ENCODE measurements at places on chromosomes 4 and X.

- DNase-seq, result no peak
These were observed 21.2 kb upstream of the IRAK1 start for GRCh38 chrX:154040863-154041262.

DNA sequence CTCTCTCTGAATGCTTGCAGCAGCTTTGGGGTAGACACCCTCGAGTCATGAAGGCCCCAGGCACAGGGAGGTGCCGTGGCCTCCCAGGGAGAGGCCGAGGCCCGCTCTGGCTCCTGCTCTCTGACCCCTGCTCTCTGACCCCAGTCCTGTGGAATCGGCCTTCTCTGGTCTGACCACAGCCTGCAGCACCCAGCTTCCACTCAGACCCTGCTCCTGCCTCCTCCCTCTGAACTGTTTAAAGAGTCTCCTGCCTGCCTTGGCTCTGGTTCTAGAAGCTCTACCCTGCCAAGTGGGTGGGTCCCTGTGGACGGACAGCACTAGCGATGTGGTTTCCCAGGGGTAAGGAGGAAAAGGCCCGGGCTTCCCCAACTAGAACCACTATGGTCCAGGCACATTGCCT lies 78.2 kb upstream of the TMEM150C start:
- no peak for DNase-seq

DNA sequence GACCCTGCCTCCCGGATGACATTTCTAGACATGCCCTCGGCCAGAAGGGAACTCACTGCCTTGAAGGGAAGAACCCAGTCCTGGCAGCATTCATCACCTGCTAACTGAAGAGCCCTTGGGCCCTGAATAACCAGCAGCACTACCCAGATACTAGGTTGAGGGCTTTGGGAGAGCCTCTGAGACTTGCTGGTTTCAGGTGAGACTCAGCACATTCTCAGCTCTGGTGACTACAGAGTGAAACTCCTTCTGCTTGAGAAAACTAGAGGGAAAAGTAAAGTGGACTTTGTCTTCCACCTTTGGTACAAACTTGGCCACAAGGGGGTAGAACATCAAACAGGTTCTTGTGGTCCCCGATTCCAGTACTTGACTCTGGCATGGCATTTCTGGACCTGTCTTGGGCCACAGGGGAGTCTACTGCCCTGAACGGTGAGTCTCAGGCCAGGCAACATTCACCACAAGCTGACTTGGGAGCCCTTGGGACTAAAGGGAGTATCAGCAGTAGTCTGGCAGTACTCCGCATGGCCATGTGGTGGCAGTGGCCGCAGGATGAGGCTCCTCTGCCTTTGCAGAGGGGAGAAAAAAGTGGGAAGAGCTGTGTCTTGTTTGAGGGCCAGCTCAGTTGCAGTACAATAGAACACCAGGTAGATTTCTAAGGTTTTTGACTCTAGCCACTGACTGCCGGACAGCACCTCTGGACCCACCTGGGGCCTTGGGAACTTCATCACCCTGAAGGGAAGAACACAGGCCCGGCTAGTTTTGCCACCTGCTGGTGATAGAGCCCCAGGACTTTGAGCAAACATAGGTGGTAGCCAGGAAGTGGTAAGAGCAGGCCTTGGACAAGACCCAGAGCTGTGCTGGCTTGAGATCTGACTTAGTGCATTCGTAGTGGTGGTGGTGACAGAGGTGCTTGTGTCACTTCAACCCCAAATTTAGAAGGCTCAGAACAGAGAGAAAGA lies 414.8 kb downstream of the OPHN1 start:
- DNase-seq, result no peak

GRCh38 chr4:186891859-186892486 lies 168.3 kb upstream of the FAT1 start:
- no peak for DNase-seq

DNA sequence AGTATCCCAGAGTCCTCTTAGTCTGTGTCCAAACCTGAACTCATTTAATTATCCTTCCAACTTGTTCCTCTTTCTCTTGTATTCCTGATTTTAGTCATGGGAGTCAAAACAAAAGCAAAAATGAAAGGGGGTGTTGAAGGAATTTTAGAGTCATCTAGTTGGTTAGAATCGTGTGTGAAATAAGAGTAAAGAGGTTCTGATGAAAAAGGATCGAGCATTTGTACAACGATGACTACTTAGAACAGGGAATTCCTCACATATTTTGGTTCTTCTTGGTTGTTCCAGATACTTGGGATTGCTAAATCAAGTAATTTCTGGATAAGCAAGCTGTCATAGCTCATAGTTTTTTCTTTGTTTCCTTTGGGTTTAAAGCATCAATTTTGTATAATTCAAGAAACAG lies 194.4 kb downstream of the BCOR start:
- DNase-seq, result no peak

- DNase-seq, result no peak
These were observed at the start of gene ADH6 for GRCh38 chr4:99219072-99219471. Gene ADH6, minus strand, starts transcription at chr4:99219246. Its CDS starts 94 bp downstream, at chr4:99219152.

GRCh38 chr4:79621061-79621460 lies 213.0 kb upstream of the GK2 start:
- no peak for DNase-seq

- no peak for DNase-seq
These were observed 42.5 kb downstream of the BTC start for GRCh38 chr4:74751856-74752255.

- no peak for DNase-seq
These were observed 18.0 kb downstream of the SPINK2 start for GRCh38 chr4:56803471-56803870.

GRCh38 chr4:13182133-13182532 lies 302.0 kb downstream of the RAB28 start:
- no peak for DNase-seq

DNA sequence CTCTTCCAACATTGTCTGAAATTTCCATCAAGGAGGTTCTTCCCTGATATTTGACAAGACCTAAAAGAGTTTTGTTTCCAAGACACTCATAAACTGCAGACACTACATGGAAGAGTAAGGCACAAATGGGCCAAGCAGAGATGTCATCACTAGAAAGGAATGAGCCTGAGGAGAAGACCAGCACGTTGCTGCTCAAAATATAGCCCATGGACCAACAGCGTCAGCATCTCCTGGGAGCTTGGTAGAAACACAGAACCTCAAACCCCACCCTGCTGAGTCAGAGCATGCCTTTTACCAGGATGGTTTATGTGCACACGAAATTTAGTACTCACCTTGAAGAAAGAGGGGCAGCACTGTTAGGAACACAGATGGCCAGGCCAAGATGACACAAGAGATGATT lies 128.7 kb upstream of the MID1 start:
- no peak for DNase-seq

DNA sequence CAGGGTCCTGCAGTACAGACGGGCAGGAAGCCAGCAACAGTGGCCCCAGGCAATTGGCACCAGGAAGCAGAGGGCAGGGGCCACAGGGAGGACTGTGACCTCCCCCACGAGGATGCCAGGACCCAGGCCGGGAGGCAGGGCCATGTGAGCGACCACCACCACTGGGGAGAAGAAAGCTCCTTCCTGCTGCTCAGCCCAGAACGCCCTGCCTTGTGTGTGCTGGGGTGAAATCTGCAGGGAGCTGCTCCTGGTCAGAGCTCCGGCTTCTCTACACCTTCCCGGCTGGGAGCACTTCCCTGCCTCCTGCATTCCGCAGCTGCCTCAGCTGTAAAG lies 100.4 kb downstream of the HMX1 start:
- DNase-seq, result no peak

- DNase-seq, result no peak
These were observed 37.1 kb downstream of the TMEM150C start for GRCh38 chr4:82524570-82525152.

- DNase-seq, result no peak
These were observed 6.7 kb downstream of the EDNRA start for GRCh38 chr4:147487616-147488015.

DNA sequence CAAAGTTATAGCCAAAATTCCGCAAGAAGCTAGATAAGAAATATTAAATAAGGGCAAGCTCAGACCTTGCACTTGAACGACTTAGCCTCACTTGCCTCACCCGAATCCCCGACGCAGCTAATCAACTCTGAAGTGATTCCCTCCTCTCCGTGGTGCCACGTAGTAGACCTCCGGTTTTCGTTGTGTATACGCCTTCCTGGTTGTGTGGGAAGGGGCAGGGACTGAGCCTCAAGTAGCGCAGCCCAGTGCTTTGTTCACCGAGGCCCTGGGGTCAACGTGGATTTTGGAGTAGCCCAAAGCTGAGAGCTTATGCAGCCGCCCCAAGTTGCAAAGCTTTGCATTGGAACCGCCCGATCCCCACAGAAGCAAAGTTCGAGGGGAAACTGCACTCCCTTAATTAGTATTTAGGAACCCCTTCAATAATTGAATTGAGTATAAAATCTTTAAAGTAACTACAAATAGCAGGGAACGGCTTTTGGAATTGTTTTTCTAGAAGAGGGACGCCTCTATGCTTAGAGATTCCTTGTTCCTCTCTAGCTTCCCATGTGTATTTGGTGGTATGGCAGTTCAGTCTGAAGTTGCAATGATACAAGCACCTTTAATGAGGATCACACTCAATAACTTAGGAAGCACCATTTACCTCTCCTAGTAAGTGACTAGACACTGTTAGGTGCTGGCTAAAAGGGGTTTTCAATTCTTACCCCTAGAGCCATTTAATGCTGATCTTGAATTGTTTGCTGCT lies 55.7 kb downstream of the LINC00632 start:
- DNase-seq, result no peak

DNA sequence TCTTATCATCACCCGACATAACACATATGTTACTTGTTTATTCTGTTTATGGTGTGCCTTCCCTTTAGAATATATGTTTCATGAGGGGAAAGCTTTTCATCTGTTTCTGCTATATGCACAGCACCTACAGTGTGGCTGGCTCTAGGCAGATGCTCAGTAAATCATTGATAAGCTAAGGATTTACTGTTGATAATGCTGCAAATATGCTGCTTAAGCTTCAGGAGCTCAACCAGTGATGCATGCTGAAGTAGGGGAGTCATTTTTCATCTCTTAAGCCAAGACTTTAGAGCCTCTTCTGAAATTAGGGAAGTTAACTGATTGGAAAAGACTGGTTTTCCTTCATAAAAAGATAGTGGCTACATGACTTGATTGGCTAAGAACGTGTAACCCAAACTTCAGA lies 16.4 kb downstream of the FAT4 start:
- no peak for DNase-seq

Data from NCI-H187 (cell line).